ENCODE measurements at places on chromosomes 7 and 10.

GRCh38 chr10:101373063-101373462 lies 19.1 kb downstream of the BTRC start:
- no peak for DNase-seq

- DNase-seq, result no peak
Measured at GRCh38 chr7:40873248-40873647, 738.4 kb downstream of the SUGCT start.

DNA sequence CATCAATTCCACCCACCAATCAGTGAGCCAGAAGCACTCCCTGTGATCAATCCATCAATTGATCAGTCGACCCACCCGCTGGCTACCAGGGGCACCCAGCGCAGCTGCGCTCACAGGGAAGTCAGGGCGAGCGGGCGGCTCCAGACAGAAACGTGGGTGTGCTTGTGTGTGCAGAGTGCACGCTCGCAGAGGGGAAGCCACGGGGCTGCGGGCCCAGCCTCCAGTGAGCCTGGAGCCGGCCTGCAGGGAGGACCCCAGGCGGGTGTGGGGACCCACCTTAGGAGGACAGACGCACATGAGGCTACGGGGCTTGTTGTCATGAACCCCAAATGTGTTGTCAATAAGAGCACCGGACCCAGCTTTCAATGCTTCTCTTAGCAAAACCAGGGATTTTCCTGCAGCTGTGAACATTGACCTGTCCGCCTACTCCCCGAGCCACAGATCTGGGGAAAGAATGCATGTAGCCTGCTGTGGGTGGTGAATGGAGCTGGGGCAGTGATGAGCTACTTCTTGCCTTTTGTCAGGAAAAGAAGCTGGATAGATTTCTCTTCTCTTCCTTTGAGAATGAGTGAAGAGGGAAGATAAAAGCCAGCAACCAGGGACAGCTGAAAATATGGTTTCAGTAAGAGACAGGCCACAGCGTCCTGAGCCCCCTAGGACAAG lies 497.8 kb downstream of the DNAJB6 start:
- no peak for DNase-seq

DNA sequence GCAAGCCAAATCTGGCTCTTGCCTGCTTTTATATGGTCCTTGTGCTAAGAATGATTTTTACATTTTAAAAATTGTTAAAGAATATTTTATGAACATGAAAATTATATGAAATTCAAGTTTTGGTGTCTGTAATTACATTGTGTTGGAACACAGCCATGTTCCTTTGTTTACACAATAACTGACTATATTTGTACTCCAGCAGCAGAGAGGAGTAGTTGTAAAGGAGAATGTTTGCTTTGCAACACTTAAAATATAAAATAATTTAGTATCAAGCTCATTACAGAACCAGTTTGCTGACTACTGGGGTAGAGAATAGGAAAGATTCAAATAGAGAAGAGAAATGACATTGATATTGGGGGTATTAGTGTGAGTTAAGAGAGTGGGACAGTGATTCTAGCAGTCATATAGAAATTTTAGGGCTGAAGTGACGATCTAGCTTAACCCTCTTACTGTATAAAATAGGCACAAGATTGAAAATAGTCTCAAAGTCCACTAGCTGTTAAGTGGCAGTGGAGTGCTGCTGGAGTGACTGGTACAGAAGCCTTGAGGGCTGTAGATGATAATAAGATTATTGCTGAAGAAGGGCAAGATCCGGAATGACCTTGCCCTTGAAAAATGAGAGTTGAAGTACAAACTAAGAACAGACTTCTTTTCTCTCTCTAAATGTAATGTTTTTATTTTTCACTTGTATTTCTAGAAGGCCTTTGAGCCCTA lies 28.2 kb downstream of the SGPL1 start:
- no peak for DNase-seq

GRCh38 chr10:106716381-106716780 lies 448.1 kb downstream of the SORCS1 start:
- DNase-seq, result no peak

DNA sequence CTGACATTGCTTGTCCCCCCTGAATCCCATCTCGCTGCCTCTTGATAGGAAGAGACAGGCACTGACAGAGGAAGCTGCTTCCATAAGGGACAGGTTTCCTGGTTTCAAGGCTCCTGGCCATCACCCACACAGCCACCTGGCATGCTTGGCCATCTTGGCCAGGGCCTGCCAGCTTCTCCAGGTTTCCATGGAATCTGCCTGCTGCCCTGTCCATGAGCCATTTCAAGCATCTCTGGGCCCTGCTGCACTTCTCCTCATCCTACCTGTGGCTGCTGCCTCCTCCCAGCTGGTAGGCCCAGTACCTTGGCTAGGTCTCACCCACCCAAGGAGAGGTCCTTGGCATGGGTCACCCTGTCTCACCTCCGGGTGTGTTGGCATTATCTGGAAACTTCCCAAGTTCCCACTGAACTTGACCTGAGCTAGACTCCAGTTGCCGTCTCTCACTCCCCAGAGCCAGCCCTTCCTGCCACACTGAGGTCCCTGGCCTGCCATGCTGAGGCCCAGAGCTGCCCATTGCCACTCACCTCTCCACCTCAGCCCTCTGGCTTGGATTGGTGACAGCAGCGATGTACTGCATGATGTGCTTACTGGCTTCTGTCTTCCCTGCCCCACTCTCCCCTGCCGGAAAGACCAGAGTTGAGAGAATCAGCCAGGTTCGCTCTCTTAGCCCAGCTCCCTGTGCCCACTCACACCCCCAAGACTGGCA lies 2.6 kb downstream of the MYO1G start:
- DNase-seq, result no peak

DNA sequence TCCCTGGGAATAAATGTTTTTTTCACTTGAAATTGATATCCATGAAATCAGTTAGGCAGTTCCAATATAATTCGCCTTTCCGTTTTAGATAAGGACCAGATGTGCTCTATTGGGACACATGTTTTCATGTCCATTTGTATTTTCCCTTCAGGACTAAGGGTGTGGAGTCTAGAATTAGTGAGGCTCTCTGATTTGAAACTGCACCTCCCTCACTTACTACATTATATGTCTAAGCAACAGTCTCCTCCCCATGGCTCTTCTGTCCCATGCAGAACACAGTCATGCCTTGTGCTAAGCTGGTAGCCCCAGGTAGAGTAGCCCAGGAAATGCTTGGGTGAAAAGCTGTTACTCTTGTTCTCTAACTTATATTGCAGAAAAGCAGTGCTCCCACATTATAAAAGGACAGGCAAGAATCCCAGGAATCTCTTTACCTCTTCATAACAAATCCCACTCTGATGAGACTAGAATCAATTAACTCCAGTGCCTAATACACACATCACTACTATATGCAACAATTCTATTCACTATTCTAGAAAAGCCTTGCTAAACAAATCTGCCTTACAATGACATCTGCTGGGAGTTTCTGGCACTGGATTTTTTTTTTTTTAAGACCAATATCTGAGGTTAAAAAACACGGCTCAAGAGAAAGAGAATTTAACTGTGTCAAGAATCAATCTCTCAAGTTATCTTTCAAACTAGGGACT lies 293.9 kb downstream of the SNX13 start:
- no peak for DNase-seq

DNA sequence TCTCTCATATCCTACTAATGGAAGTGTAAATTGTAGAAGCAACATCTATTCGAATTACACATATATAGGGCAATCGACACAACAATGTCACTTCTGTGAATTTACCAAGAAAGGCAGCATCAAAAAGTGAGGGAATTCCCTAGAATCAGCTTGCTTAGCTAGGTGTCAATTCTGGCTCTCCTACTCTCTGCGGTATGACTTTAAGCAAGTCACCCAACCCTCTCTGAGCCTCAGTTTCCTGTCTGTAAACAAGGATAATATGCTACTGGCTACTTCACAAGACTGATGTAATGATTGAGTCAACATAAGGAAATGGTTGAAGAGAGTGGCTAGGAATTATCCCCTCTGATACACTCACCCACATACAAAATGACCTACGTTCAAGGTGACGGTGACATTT lies 19.4 kb downstream of the CCDC6 start:
- DNase-seq, result no peak

DNA sequence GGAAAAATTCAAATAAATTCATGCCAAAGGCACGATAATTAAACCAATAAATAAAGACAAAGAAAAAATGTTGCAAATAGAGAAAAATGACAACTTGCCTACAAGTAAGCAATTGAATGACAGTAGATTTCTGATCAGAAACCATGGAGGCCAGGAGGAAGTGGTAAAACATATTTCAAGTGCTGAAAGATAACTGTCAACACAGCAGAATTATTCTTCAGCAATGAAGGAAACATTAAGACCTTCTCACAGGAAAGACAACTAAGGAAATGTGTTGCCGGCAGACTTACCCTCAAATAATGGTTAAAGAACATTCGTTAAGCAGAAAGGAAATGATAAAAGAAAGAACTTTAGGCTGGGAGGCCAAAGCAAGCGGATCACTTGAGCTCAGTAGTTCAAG lies 30.4 kb downstream of the RUNDC3B start:
- no peak for DNase-seq

DNA sequence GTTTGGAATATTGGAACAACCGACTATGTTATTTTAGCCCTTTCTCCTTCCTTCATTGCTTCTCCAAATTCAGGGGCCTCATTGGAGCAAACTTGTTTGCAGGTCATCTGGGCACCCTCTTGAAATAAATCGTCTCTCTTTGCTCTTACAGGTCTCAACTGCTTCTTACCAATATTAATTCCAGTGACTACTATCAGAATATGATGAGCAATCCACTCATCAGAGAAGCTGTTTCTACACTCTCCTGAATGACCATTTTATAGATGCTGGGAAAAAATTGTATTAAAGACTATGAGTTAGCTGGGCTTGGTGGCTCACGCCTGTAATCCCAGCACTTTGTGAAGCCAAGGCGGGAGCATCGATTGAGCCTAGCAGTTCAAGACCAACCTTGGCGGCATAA lies 12.5 kb upstream of the HNRNPF start:
- no peak for DNase-seq

GRCh38 chr10:116669080-116669479 lies 48.3 kb downstream of the PNLIPRP2 start:
- DNase-seq, result no peak

DNA sequence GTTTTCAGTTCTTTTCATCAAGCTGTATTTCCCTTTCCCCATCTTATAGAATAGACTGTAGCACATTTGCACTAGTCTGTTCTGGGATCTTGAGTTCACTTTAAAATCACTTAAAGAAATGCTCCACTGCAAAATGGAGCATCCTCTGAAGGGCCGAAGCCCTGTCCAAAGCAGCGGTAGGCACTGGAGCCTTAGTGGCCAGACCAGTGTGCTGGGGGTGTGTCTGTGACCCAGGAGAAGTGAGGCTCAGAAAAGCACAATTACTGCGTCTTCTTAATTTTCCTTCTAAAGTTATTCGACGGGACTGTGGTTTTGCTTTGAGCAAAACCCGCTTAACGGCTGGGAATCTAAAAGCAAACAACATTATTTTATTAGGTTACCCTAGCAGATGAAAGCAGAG lies 205.7 kb downstream of the SLC25A13 start:
- no peak for DNase-seq

GRCh38 chr10:130542761-130543160 lies 406.6 kb downstream of the GLRX3 start:
- DNase-seq, result no peak

GRCh38 chr7:121083138-121083789 lies 94.8 kb downstream of the CPED1 start:
- DNase-seq, result no peak

DNA sequence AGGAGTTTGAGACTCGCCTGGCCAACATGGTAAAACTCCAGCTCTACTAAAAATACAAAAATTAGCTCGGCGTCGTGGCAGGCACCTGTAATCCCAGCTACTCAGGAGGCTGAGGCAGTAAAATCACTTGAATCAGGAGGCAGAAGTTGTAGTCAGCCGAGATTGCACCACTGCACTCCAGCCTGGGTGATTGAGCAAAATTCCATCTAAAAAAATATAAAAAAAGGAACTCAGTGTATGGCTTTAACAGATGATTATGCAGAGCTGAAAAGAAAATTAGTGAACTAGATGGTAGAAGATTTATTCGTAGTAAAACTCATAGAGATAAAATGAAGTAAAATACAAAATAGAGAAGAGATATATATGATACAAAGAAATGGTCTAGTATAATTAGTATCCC lies 12.6 kb upstream of the CNOT4 start:
- DNase-seq, result no peak

DNA sequence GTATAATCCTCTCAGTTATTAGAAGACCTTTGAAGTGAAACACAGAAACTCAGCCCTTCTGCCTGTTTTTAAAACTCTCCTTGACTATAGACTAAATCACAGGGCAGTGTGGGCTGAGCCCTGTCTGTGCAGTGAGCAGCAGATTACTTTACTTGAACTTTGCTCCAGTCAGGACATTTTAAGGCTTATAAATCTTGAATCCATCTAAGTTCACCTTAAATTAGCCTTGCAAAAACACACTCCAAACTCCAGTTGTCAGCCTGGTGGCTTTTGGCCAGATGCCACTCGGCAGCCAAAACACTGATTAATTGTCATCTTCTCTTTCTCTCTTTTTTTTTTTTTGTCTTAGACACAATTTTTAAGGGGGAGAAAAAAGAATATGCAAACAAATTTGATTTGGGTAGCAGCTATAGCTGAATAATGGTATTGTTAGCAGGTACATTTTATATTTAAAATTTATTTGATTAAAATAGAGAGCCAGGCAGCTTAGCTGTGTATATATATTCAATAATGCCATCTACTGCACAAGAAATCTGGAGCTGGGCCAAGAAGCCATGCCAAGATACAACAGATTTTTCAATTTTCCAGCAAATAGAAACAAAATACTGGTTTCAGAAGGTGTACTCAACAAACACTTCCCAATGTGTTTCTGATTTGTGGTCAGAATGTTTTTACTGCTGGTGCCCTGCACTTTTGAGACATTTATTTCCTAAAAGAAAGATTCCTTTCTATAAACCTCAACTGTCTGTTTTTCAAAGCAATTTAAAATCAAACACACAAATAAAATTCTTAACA lies 247.7 kb downstream of the TFEC start:
- DNase-seq, result no peak

DNA sequence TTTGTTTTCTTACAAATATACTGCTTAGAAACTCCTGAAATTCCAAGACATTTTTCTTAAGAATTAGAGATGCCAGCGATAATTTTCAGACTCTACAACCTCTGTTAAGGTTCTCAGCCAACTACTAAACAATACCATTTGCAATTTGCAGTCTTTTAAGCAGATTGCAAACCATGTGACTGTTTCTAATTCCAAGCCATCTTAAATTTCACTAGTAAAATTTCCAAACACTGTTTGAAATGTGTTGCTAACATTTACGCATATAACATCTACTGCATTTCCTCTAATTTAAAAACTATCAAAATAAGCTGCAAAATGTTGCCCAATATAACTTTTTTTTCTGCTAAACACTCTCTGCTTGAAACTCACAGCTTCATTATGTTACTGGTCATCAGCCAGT lies 56.0 kb upstream of the MACROH2A2 start:
- no peak for DNase-seq

GRCh38 chr10:118592675-118593330 lies 2.6 kb downstream of the PRLHR start:
- DNase-seq, result no peak

GRCh38 chr10:12186323-12186722 lies 9.4 kb downstream of the NUDT5 start:
- DNase-seq, result no peak

Data from hematopoietic multipotent progenitor cell treated with erythropoietin and hydrocortisone succinate and interleukin-3 and kit ligand, for 15 days (in vitro differentiated cells).